ENCODE measurements at places on chromosomes 13 and 19.

DNA sequence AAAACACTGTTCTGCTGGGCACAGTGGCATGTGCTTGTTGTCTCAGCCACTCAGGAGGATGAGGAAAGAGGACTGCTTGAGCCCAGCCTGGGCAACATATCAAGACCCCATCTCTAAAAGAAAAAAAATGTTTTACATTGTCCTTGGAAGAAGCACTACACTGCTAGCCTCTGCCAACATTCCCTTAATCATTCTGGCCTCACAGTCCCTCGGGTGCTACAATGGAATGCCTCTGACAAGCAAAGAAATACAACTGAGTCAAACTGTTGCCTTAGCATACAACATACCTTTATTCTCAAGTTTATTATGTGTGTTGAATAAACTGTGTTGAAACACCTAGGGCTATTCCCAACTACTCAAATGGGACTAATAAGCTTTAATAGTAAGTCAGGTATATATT, 56.1 kb downstream of the PSPC1 start:
- DNase-seq = no peak

GRCh38 chr13:27572234-27572901, 48.0 kb downstream of the LNX2 start:
- DNase-seq = no peak

- DNase-seq = no peak
Measured at GRCh38 chr13:76790526-76790925, 95.7 kb downstream of the KCTD12 start.

GRCh38 chr19:12187625-12188024, 24.7 kb downstream of the ZNF136 start:
- DNase-seq = no peak

GRCh38 chr19:55160128-55160985, 2.8 kb upstream of the TNNI3 start:
- DNase-seq = peak; percentile 94

DNA sequence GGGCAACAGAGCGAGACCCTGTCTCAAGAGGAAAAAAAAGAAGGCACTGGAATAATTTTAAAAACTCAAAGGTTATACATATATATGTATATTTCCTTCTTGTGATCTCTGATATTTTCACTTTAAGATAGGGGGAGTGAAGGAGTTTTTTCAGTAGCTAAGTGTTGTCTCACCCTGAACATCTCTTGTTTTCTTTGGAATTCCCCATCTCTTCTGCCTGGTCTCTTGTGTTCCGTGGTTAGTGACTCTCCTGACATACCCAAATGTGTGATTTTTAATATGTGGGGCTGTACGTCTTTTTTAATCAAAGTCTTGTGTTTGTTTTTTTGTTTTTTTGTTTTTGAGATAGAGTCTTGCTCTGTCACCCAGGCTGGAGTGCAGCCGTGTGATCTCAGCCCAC, 15.3 kb upstream of the KCTD4 start:
- no peak for DNase-seq

- DNase-seq = no peak
Measured at GRCh38 chr13:99344610-99345208, 37.5 kb upstream of the GPR183 start.

DNA sequence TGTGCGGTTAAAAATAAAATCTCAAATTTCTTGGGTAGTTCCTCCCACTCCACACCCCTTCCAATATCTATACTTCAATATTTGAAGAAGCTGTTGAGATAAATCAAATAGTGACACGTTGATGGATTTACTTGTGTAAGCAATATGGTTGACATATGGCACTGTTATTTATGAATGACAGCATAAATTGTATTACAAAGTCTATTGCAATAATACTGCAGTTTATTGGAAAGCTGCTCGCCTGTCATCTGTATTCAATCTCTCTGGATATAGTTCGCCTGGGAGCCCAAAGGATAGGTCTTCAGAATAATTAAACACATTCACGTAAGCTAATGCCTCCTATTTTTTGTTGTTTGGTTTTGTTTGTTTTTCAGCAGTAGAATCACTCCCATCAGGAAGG, 5.0 kb upstream of the ZIC5 start:
- DNase-seq = no peak

- no peak for DNase-seq
Measured at GRCh38 chr19:51001515-51001914, at the start of gene KLK8. Gene KLK8, minus strand, starts transcription at chr19:51001604. Its CDS starts 437 bp downstream, at chr19:51001167.

DNA sequence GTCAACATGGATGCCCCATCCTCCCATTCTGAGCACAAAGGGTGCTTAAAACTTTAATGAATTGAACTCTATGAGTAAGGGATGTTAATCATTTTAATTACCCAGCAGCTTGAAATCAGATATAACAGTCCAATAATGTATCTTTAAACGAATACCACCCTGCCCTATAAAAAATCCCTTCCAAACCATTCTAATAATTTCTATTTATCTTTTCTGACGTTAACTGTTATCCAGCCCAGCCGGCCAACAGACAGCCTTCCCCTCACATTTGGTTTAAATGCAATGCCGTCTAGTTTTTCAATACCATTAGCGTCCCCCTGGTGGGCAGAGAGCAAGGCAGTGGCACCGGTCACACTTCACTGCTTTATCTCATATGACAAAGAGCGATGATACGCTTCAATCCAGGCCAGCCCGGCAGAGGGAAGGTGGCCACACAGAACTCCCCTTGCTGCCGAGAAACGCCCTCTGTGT, 402.2 kb upstream of the ZNF507 start:
- no peak for DNase-seq

- DNase-seq = no peak
Measured at GRCh38 chr19:49133621-49134454, 14.5 kb downstream of the PPFIA3 start.

DNA sequence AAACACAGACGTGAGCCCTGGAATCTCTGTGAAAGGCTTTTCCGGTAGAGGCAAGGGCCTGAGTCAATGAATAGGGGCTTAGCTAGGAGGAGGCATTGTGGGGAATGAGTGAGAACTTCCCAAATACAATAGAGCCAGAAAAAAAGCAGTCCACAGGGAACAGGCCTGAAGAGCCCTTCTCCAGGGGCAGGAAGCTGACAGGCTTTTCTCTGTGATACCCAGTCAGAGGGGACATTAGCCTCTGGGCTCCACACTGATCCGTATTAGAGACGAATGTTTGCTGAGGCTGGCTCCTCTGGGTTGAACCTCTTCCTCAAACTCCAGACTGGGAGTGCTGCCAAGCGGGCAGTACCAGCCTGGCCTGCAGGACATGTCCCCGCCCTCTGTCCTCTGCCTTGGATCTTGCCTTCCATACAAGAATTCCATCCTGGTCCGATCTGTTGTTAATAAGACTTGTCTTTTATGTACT, 2.3 kb downstream of the DHRS12 start:
- DNase-seq = no peak

DNA sequence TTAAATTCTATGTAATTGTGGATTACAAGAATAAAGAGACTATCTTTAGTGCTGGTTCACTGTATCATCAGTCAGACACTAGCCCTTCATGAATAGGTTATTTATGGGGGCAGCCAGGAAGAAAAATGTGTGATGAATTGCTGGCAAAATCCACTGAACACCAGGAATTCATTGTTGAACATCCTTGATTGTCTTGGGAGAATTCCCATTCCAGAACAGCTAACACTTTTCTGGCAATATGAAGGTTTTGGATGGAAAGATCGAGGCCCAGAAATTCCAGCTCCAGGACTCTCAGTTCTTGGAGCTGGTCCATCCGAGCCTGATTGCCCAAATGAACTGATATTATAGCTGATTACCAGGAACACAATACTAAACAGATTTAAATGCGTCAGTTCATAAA, 11.5 kb upstream of the SPART start:
- no peak for DNase-seq

GRCh38 chr13:44407379-44407778, 33.8 kb downstream of the SERP2 start:
- DNase-seq = no peak

DNA sequence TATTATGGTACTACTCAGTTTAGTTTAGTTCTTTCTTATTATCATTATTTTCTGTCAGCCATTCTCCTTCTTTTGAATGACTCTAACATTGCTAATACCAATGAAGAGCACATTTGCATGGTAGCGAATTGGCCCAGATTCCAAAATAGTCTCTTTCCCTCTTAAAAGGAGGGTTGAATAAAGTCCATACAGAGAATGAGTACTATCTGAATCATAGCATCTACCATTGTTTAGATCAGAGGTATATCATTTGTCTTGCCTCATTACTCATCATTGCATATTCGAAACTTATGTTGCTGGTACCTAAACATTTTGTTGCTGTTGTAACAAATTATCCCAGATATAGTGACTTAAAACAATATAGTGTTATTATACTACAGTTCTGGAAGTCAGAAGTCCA, 1235.3 kb upstream of the ATXN8OS start:
- DNase-seq = no peak

GRCh38 chr13:44116562-44117332, 237.0 kb downstream of the LACC1 start:
- DNase-seq = peak; percentile 64

- peak; percentile 52 for DNase-seq
Measured at GRCh38 chr13:45807520-45808099, 43.9 kb downstream of the SIAH3 start.

DNA sequence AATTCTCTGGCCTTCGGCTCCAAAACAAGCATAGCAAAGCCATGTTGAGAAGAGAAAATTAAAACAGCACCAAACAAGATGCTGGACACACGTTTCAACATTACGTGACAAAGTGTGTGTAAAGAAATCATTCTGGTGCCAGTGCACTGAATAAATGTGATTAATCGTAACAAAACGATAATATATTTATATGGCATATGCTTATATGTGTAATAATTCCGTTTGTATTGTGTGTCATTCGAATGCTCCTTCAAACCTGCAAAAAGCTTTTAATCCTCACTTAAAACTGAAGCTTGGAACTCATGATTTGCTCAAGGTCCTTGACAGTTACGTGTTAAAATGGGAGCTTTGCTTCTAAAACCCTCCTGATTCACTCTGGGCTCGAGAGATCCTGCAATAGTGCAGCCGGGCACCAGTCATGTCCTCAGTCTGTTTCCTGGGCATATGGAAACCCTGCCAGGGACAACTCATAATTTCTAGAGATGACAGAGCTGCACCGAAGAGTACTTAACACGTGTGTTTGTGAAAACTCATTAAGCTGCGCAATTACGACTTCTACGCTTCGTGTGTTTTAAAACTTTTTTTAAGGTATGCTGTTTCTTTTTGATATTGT, 731 bp upstream of the AKAP8L start:
- DNase-seq = no peak

DNA sequence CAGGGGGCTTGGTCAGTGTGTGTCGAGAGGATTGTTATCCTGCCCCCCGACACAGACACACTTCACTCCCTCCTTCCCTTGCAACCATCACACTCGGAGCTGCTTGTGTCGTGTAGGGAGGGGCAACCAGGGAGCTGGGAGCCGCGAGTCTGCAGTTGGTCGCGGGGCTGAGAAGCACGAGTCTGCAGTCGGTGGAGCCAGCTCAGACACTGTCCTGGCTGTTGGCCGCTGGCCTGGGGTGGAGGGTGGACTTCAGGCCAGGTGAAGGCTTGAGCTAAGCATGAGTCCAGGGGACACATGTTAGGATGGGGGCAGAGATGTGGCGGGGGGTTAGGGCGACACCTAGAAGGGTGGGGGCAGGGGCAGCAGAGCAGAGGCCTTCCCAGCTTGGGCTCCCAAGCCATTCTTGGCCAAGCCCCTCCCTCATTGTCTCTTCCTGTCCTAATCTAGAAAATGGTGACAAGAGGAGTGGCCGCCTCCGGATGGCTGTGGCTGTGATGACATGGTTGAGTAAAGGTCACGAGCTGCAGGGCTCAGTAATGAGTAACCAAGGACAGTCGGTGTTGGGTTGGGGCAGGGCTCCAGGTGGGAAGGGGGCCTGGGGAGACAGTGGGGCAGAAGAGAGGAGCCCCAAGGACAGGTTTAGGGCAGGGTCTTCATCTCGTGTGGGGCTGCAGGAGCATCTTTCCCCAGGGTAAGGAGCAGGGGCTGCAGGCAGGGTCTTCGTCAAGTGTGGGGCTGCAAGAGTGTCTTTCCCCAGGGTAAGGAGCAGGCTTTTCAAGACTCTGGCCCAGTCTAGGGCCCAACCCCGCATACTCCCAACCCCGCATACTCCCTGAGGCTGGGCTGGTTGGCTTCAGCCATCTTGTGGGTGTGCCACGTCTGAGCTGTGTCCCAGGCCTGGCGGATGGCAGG, 8.6 kb downstream of the PPP5C start:
- no peak for DNase-seq

DNA sequence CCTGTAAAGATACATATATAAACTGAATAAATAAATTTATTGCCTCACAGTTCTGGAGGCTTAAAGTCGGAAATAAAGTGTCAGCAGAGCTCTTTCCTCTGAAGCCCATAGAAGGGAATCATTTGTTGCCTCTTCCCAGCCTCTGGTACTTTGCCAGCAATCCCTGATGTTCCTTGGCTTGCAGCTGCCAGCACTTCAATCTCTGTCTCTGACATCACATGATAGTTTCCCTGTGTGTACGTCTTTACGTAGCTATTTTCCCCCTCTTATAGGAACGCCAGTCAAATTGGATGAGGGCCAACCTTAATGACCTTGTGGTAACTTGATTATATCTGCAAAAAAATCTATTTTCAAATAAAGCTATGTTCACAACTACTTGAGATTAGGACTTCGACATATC, 250.9 kb downstream of the LIG4 start:
- no peak for DNase-seq

DNA sequence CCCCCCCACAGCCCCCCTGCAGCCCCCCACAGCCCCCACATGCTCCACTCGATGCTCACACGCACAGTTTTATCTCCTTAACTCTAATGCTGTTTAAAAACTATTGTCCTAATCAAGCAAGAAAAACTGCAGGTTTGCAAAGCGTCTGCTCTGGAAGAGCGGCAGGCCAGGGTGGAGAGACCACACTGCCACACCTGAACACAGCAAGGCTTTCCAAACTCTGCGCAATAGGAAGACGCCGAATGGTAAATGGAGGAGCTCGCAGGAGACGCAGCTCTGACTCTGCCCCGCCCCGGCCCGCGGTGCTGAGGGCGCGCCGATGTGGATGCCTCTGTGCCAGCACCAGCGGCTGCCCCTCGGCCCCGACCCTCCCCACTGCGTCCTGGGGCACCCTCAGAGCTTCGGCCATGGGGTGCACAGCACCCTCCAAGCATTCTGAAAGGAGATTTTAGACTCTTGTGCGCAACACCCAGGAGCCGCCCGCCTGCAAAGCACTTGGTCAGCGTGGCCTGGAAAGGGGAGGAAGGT, 32.4 kb downstream of the RASA3 start:
- no peak for DNase-seq

GRCh38 chr13:98838776-98839175, 86.3 kb upstream of the SLC15A1 start:
- no peak for DNase-seq

DNA sequence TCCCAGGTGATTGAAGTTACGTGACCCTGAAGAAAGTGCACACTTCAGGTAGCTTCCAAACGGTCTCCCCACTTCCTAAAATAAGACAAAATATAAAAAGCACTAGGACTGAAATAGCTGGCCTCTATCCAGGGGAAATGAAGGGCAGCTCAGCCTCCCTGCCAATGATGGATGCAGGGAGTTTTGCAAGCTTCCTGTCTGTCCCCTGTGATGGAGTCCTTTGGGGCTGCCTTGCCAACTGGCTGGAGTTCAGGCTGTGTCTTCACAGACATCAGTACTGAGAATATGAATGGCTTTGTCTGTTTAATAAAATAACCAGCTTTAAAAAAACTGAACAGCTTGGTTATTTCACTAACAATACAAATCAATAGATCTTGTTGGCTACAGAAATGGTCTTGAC, 101.4 kb upstream of the GPR12 start:
- no peak for DNase-seq

Measured in Kasumi-1 (cell line).